HEK293T (cell line): ENCODE measurements at places on chromosomes 2 and 18.

- no peak for DNase-seq
Measured at GRCh38 chr2:151634736-151635467, 99.4 kb downstream of the NEB start.

DNA sequence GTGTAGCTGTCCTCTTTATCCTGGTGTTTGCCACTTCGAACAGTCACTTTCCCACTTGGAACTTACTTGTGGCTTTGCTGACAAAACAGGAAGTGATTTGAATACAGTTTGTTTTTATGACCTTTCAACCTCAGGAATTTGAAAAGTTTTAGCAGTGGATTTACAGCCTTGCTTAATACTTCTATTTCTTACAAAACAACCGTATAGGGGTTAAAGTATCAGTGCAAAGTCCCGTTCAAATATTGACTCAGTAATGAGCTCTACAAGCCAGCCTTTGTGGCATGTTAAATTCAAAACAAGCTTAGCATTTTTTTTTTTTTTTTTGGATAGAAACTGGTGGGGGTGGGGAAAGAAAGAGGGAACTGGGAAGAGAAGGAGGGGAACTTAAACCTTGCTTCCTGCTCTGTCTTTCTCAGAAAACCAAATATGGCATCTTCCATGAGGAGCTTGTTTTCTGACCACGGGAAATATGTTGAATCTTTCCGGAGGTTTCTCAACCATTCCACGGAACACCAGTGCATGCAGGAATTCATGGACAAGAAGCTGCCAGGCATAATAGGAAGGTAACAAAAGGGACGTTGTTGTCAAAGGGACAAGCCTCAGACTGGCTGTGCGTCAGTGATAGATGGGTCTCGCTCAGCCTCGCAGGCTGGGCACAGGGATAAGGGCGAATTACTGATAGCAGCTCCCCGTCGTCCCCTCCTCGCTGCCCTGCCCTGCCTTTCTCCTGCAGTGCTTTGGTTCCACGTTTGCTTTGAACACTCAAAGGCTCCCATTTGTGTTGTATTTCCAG, at the start of gene HNMT:
Gene HNMT, plus strand, starts transcription at position 408 of the 793 bp plus-strand sequence. Its CDS starts 19 bp downstream, at position 427.
- no peak for DNase-seq

DNA sequence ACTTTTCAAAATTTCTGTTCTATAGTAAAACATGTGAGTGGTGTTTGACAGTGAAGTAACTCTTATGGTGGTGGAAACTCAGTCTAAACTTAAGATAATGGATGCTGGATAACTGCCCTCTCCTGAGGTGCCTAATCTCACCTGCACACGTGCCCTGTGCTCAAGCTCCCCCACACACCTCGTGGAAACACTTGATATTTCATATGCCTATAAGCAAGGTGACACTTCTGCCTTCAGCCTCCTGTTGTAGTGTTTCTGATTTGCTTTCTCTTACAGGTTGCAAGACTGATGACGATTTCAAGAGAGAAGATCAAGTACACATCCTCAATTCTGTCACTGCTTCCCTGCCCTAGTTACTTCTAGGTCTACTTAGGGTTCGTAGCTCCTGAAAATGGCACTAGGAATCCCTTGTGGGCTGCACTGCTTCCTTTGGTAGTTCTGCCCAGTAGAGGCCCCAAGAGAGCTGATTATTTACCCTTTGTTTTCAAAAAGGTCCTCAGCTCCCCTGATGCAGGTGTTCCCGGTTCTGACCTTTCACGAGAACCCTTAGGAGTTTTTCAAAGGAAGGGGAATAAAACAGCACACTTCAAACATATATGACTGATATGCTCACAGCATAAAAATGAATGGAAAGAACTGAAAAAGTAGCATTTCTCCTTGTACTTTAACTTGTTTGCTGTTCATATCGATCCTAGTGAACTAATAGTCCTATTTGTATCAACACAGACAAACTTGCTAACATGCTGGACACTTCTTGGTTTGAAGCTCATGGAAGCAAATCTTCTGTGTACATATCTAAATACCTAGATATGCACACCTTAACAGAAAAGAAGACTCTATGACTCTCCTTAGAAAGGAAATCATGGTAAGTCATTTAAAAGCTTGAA, 6.7 kb downstream of the CAVIN2 start:
- no peak for DNase-seq

DNA sequence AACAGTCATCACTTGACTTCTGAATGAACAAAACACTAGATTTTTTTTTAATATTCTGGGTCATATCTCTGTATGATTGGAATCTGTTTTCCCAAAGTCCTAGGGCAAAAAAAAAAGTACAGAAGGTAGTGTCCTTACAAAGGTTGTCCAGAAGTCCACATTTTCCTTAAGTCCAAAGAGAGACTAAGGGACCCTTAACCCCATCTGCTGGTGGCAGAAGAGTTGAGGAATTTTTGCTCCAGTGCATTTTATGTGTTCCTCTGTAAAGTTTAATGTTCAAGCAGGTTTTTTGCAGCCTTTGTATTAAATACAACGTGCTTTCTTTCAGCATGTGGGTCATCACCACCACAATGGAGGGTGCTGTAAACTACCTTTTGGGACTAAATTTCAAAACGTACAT, 215.9 kb downstream of the SP3 start:
- peak; percentile 17 for DNase-seq

- DNase-seq = no peak
Measured at GRCh38 chr2:175404839-175405238, 223.3 kb upstream of the ATP5MC3 start.

DNA sequence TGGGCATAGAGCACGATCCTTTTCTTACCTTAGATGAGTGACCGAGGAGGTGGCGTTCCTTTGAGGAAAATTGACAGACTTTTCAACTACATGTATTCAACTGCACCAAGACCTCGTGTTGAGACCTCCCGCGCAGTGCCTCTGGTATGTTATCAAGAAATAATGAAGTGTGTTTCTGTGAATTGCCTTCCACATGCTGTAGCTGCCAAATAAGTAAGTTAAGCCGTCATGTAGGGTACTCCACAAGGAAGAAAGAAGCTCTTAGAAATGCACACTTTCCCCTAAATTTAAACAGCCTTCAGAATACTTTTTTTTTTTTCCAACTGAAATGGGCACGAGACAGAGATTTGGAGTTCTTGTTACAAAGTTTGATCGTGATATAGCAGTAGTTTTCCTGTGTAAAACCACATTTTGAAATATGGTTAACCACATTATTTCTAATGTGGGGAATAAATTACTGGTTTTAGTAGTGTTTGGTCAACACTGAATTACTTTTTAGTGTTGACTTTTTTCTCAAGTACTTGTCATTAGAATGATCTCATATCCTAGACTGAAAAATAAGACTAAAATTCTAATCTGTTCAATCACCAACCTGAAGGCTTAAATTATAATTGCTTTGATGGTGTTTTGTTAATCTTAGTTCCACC, 30.5 kb downstream of the PDK1 start:
- no peak for DNase-seq

DNA sequence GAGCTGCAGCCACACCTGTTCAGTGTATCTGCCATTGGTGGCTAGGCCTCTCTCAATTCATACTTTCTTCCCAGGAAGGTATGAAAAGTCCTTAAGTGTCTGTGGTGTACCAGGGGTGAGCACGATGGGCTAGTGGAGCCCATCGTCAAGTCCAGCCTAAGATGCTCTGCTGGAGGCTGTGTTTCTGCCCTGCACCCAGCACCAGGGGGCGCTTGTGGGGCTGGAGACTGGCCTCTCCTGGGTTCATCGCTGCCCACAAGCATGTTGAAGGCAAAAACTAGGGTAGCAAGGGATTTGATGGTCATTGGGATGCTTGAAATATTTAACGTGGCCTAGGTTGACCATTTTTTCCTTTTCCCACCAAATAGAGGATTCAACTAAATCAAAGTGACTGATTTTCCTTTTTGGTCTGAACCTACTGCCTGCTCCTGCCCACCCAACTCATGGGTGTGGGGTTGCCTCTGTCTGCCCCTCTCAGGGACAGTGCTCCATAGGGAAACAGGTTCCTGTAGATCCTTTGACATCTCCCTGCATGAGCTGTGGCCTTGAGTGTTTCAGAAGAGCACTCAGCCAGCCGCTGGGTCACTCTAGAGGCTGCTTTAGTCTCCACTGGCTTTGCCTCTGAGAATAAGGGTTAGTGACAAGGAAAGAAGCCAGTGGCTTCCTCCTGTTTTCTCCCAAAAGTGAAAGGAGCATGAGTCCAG, 59.0 kb downstream of the TPGS2 start:
- DNase-seq = peak; percentile 79

- no peak for DNase-seq
Measured at GRCh38 chr18:60865801-60866200, 467.4 kb upstream of the CDH20 start.

DNA sequence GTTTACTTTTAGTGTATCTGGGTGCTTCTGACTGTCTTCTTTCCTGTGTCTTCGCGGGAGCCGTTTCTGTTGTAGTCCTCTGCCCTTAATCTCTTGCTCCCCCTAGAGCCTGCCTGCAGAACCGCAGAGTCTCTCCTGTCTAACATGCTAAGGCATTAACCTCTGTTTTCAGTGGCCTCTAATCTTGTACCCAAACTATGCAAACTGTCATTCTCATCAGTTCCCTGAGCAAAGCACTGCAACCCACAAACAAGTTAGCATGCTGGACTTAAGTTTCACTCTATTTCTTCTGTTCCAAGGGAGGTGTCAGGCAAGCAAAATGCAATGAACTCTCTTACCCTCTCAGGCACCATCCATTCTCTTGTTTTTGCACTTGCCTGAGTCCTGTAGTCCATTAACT, 138.4 kb downstream of the OTX1 start:
- DNase-seq = peak; percentile 59

DNA sequence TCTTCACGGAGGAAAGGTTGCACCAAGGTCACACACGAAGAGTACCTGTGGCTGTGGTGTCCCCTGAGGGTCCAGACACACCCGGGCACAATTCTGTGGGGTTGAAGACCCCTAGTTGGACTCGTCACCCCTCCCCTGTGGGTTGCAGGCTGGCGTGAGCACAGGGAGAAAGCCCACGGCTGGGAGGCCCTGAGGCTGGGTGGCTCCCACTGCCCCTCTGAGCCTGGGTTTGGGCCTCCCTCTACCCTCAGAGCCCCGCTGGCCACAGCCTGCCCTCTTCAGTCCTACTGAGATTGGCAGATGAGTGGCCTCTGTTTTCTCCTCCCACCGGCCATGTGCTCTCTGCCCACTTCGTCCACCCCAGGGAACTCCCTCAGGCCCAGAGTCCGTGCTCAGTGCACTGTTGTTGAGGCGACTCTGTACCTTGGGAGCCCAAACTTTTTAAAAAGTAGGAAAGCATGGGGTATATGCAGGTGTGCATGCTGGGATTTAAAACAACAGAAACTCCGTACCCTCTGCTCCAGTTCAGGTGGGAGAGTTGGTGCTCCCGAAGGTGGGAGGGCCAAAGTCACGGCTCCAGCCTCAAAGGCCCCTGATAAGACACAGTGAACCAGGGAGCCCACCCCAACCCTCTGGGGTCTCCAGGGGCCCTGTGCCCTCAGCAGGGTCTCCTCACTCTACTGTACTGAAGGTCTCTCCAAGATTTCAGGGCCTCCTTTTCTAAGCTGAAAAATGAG, 19.1 kb downstream of the RAMP1 start:
- DNase-seq = no peak

DNA sequence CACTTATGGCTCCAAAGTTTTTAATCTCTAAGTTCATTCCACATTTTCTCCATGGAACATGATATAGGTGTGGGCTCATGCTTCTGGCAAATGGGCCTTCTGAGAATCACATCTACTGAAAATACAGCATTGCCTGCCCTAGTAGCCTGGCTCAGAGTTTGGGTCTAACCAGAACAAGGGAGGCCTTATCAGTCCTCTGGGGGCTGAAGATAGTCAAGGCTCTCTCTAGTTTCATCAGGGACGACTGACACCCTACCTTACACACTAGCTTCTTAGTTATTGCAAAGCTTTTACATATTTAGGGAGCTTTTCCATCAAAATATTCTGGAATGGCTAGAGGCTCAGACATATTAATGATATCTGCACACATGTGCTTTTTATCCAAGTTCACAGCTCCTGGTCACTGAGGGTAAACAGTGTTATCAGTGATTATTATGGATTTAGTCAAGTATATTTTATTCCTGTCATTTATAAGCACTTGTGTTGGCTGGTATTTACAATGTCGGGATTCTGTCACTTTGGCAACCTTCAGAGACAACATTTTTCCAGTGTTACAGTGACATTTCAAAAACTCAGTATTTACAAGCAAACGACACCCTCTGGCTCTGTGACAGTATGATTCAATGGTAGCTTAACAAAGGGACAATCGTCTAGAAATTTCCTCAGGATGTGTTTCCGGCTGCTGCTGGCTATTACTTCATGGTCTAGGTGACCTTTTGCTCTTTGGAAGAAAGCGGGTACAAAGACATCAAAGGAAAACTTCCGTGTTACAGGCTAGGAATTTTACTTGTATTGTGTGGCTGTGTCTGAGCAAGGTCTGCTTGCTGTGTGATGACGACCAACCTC, 200.6 kb downstream of the TCF4 start:
- DNase-seq = no peak

DNA sequence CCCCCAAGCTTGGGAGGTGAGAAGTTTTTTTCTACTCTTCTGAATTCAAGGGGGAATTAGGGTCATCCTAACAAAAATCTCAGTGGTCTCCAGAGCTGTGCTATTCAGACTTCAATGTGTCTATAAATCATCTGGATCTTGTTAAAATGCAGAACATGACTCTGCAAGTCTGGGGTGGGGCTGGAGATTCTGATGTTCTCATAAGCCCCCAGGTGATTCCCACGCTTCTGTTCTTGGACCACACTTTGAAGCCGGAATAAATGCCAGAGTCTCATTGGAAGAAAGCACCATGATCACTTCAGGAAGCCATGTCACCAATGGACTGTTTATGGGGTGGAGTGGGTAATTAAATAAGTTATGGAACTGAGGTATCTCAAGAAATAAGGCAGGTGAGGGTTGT, 22.2 kb upstream of the SLC16A14 start:
- DNase-seq = no peak

- DNase-seq = no peak
Measured at GRCh38 chr2:229150317-229150716, 120.8 kb downstream of the PID1 start.

DNA sequence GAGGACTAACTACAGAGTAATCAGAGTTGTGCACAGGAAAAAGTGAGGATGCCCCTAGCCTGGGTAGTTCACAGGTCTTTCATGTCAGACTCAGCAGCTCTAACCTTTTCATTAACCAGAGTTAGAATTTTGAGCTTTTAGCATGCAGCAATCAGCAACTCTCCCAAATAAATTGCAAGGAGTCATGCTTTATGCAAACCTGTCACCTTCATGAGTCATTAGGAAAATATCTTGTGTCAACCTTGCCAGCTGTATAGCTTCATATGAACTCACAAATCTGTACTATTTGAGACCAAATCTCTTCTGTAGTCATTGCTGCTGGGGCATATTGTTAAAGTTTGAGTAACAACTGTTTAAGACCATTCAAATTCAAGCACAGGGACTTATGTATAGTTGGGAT, 382.3 kb upstream of the NT5C1B start:
- no peak for DNase-seq

GRCh38 chr2:29578084-29578598, 343.2 kb downstream of the ALK start:
- DNase-seq = no peak

DNA sequence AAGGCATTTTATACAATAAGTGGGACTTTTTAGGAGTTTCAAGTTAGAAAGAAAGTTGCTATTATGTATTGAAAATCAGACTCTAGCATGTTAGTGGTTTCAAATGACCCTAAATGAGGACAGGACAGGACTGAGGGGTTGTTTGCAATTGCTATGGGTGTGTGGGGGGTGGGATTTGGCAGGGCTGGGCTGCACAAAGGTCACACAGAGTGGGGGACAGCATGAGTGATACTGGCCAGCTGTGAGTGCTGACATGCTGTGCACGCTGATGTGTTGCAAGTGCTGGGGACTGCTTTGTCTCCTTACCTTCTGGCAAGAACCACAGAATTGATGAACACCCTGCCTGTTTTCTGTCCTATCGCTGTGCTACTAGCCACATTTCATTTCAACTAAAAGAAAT, 29.8 kb downstream of the RNMT start:
- no peak for DNase-seq

GRCh38 chr2:98769784-98770183, 38.9 kb upstream of the MGAT4A start:
- DNase-seq = no peak
